Caki2 (cell line): ENCODE measurements at places on chromosomes 5 and 9. TPM values are rescaled to one million over a fixed set of nuclear protein-coding genes. Genes with fewer than 3 reads are reported as not detected.

- DNase-seq = no peak
Observed at GRCh38 chr5:122507581-122507980, 195.5 kb downstream of the SNCAIP start.

GRCh38 chr9:69857131-69857530 is 36.5 kb downstream of the CFAP95 start:
- DNase-seq = no peak

GRCh38 chr5:56259002-56259511 is 25.9 kb upstream of the ANKRD55 start:
- peak; percentile 31 for DNase-seq

GRCh38 chr5:102796009-102796408 is 40.9 kb downstream of the PAM start:
- DNase-seq = no peak

DNA sequence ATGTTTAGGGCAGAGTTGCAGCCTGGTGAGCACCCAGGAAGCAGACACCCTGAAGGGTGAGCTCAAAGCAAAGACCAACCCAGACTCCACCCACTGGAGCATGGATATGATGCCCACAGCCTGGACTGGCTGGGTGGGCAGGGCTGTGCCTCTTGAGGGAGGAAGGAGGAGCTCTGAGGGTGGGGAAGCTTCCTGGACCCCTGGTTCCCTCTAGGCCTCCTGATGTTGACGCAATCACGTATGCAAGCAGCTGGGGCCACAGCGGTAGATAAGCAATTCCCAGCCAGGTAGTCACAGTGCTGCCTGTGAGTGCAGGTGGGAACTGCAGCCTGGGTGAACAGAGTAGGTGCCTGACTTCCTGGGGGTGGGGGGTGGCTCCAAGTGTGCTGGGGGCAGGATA is 271.5 kb downstream of the CDK5RAP2 start:
- no peak for DNase-seq

DNA sequence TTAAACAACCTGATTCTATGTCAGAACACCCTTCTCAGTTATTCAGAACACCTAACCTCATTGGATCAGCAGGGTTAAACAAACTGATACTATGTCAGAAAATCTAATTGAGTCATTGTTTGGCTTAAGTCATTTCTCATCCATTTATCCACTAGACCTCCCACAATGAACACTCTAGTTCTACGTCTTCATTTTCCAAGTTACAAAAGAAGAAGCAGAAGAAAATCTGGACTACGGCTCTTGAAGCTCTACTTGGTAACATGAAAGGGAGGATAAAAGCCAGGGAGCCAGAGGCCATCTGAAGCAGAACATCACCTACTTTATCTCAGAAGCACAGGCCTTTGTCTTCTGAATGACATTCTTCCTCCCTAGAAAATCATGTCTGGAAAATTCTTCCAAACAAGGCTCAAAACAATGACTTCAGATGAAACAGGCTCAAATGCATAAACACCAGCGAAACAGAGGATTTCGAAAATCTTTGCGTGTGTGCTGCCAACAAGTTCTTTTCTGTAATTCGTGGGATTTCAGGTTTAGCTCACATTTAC is 35.4 kb upstream of the TGFBI start:
- no peak for DNase-seq

DNA sequence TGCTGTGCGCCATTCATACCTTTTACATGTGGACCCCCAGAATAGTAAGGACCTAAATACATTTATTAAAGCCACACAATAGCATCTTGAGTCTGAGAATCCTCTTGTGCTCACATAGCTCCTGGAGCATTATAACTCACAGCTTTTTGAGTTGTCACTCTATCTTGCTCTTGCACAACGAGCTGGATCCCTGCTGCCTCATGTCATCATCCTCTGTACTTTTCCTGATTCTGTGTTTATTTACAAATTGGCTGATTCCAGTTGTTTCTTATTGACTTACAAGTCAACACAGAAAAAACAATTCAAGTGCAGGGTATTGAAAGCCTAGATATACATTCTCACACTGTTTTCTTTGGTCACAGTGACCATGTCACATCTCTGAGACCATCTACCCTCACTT is 112.9 kb downstream of the SLC1A3 start:
- no peak for DNase-seq

DNA sequence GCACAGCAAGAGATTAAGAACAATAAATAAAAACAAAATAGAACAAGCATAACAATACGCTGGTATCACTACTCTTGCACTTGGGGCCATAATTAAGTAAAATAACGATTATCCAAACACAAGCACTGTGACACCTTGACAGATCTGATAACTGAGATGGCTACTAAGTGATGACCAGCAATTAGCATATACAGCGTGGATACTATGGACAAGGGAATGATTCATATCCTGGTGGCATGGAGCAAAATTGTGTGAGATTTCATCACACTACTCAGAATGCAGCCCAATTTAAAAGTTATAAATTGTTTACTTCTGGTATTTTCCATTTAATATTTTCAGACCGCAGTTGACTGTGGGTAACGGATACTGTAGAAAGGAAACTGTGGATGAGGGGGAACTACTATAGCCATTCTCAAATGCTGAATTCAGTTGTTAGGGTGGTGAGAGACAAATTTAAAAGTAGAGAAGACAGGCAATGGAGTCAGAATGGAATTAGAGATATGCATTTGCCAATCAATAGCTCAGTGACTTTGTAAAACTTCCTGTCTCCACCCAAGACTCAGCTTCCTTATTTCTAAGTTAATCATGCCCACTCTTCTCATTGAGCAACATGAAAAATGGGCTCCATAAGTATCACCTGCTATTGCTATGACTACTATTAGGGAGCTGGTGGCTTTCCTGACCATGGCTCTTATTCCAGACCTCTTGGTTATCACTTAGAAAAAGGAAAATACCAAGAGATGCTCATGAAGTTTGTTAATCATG is 300.8 kb downstream of the TRIM32 start:
- no peak for DNase-seq

DNA sequence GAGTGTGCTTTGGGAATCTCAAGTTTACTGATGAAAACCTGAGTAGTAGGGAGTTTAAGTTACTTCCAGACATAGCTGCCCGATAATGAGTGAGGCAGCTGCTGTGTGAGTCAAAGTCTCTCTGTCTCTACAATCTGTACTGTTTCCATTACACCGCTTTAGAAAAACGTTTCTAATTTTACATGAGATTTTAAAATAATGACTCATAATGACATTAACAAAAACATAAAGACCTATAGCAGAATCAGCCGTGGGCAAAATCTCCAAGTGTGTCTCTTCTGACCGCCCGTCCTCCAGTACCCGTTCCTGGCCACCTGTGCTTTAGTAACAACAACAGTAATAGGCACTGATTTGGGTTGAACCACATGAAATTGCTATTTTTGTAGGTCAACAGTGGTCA is 69.6 kb upstream of the PRRC1 start:
- DNase-seq = no peak

DNA sequence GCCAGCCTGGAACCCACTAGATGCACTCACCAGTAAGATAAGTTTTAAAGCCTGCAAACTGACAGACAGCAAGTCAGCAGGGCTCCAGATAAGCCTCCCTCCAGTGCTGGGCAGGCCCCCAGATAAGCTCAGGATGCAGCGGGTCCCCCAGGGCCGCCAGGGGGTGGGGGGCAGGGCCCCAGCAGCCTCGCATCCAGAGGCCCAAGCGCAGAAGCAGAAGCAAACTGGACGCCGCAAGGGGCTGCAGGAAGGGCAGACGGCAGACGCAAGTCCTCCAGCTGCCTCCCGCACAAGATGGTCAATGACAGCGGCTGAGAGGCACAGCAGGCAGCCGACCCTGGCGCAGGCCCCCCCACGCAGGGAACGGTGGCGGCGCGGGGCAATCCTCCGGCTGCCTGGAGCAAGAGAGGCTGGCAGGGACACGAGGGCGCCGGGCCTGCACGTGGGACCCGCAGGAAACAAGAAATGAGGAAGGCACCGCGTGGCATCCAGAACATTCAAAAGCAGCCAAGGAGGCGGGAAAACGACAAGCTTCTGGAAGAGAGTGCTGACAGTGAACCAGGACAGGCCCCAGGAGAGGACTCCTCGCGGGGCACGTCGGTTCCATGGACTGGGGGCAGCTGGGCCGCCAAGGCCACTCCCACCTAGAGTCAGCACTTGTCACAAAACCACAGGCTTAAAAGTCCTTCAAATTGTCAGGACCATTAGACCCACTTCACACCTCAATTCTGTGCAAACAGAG is 49.8 kb downstream of the ROR2 start:
- DNase-seq = no peak

Gene ANKRD18A
- 1.8 and 2.1 TPM in 2 replicates for total RNA-seq

Gene TMEM174
- not detected in 2 replicates for total RNA-seq

Gene CCDC192
- total RNA-seq = not detected in 2 replicates

Gene PLK2
- total RNA-seq = 701 and 705 TPM in 2 replicates

Gene PCYOX1L
- 6.1 and 7.3 TPM in 2 replicates for total RNA-seq
